ENCODE measurements at places on chromosomes 1 and 21.

DNA sequence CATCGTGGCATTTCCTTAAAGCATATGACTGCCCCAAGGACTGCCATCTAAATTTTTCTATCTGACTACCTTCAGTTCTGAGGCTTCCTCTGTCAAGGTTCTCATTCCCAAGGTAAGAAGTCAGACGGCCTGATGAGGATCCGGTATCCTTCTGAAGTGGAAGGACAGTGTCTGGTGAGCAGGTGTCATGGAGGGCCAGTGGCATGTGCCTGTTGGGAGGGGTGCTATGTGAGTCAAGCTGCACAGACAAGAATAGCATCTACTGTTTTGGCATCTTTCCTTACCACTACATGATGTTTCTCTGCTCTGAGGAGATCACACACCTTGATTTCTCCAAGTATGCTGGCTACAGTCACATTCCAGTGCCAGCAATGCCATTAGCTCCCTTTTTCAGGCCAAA lies 99.6 kb upstream of the RGS1 start:
- DNase-seq, result no peak

- DNase-seq, result no peak
Measured at GRCh38 chr21:25790122-25790877, 55.5 kb downstream of the GABPA start.

DNA sequence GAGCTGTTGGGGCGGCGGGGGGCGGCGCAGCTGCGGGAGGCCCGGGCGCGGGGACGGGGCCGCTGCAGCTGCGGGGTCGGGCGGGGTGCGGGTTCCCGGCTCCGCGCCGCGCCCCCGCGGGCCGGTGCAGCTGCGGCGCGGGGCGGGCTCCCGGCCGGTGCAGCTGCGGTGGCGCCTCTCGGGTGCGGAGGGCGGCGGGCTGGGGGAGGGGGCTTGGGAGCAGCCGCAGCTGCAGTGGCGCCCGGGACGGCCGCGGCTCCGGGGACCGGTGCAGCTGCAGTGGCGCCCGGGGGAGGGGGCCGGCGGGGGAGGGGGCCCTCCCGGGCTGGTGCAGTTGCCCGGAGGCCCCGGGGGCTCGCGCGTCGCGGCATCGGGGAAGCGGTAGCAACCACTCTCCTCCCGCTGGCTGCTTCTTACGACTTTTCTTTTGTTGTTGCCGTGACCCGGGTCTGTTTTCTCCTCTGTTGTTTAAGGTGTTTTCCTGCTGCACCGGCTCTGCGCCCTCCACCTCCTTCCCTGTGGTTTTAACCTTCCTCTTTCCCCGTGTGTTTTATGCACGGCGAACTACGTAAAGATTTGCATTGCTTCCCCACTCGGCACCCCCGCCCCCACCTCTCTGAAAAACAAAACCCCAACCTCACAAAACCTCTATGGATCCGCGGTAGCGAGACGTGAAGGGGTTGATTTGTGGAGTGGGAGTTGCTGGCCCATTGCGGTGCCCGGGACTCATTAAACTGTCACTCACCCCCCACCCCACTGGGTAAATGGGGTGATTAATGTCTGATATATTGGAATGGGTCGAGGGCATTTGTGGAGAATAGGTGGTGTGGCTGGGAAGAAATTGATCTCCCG lies 1.7 kb upstream of the ZBTB18 start:
- DNase-seq, result no peak

DNA sequence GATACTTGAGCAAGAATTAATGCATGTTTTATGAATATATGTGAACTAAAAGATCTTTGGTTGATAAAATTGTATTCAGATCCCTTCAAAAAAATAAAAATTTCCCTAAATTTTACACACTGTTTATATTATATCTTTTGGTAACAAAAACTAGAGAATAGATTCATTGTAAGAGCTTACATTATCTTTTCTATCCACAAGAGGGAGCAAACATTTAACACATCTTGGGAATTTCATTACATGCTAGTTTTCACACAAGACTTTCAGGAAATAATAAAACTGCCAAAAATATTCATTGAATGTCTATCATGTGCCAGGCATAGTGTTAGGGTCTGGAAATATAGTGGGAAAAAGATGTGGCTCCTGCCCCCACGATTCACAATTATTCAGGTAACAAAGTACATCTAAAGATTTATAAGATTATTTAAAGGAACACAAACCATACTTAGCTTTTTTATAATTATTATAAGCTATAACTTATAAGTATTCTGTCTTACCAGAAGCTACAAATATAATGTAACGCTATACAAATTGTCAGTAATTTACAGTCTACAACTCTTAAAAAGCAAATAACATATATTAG lies 30.6 kb downstream of the FAF1 start:
- DNase-seq, result no peak

- no peak for DNase-seq
Measured at GRCh38 chr1:64039390-64039926, 164.0 kb upstream of the UBE2U start.

Measured in stimulated activated CD8-positive, alpha-beta memory T cell treated with anti-CD3 and anti-CD28 coated beads, Interleukin-2, amount 100 ng/mL, for 1 hour (primary cell).